ENCODE measurements at places on chromosomes 2 and 18.

DNA sequence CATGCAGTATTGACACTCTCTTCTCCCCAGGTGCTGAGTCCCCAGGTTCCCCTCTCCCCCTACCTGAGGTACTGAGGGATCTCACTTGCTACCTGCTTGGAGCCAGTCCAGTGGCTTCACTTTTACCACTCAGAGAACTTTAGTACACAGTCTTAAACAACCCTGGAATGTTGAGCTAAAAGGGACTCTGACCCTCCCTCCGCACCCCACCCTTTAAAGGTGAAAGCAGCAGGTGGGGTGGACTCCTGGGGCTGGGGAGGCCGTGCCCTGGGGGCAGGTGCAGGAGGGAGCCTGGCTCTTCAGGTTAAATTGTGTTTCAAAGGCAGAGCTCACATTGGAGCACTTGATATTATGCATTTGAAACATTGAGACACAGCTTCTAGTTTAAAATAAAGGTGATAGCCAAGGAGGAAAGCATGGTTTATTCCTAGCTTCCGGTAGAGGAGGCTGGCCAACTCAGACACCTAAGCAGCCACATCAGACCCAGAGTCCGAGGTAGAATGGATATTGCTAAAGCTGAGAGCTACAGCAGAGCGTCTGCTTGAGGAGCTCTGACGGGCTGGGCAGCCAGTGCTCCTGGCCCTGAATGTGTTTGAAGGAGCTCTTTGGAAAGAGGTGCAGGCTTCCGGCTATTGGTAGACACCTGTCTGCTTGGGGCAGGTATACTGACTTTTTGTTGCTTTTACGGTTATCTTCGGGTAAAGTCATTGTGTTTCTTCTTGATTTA, 196.4 kb downstream of the AGAP1 start:
- no peak for DNase-seq

DNA sequence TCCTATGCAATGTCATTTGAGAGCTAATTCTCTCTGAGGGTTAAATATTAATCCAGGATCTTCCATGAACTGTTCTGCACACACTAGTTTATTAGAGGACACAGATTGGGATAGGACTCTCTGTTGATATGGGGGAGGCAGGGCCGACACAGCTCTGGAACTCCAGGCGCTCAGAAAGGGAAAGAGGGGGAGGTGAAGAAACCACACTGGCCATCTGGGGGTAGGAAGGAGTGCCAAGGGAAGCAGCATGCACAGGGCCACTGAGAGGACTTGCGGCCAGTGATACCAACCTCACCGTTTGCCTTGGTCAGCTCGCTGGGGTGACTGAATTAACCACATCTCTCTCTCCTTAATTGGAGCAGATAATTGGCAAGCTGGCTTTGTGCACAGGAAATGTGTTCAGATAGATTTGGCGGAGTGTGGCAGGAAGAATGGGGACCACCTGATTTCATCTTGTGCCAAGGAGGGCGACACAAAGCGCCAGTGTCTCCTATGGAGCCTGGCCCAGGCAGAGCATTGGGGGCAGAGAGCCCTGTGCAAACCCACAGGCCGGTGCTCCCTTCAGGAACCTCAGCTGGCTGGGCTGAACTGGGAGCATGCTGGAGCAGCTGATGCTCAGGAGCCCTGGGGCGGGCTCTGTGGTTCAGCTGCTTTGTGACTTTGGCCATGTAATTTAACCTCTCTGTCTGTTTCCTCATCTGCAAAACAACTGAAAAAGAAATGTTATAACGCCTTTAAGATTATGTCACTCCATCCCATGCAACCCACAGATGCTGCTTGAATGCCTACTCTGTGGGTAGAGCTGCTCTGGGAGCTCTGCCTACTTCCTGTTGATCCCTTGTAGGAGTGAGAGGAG, 114.7 kb upstream of the STON1 start:
- no peak for DNase-seq

GRCh38 chr2:11013196-11013595, 101.5 kb downstream of the KCNF1 start:
- no peak for DNase-seq

GRCh38 chr18:65919018-65919417, 168.2 kb downstream of the CDH7 start:
- no peak for DNase-seq

- no peak for DNase-seq
Observed at GRCh38 chr2:44168681-44169154, at the start of gene PPM1B. PPM1B (plus strand) TSS chr2:44168875; CDS start chr2:44201200, 32,325 bp downstream.

- DNase-seq = no peak
Observed at GRCh38 chr18:906416-907114, 1.9 kb downstream of the ADCYAP1 start.

GRCh38 chr18:44911773-44912172, 231.1 kb downstream of the SETBP1 start:
- DNase-seq = no peak

DNA sequence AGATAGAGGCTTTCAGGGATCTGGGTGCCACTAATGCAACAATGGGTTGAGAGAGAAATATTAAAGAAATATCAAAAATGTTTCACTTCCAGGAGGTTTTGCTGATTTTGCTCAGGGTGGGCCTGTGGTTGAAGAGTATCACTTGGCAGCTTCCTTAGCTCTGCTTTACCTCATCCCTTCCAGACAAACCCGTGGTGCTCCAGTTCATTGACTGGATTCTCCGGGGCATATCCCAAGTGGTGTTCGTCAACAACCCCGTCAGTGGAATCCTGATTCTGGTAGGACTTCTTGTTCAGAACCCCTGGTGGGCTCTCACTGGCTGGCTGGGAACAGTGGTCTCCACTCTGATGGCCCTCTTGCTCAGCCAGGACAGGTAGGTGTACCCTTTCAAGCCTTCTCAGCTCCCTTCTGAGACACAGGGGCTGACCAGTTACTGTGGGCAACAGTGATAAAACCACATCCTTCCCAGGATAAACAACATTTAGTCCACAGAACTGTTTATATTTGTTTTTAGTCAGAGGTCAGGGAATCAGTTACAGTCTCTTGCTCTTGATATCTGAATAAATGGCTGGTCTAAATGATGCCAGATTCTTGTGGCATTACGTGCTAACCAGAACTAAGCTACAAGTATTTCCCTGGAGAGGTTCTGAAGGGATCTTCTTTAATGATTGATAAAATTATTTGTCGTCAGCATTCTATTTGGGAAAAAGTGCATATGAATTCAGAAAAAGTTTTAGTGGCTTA, 7.0 kb downstream of the SLC14A1 start:
- no peak for DNase-seq

- no peak for DNase-seq
Observed at GRCh38 chr2:135931776-135932443, 53.5 kb downstream of the DARS1 start.

GRCh38 chr2:186737732-186738508, 44.1 kb downstream of the FAM171B start:
- no peak for DNase-seq

- DNase-seq = no peak
Observed at GRCh38 chr2:95350368-95350767, 52.1 kb upstream of the FAHD2A start.

DNA sequence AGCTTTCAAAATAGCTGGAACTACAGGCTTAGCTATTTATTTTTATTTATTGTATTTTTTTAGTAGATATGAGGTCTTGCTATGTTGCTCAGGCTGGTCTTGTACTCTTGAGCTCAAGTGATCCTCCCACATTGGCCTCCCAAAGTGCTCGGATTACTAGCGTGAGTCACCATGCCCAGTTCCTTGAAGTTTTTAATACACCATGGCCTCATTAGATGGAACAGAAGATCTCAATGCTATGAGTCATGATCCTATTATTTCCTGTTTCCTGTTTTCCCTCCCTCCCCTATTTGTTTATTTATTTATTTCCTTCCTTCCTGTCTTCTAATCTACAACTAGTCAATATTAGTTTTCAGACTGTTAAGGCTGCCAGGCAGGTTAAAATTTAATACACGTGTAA, 309.0 kb downstream of the CMPK2 start:
- peak; percentile 54 for DNase-seq

DNA sequence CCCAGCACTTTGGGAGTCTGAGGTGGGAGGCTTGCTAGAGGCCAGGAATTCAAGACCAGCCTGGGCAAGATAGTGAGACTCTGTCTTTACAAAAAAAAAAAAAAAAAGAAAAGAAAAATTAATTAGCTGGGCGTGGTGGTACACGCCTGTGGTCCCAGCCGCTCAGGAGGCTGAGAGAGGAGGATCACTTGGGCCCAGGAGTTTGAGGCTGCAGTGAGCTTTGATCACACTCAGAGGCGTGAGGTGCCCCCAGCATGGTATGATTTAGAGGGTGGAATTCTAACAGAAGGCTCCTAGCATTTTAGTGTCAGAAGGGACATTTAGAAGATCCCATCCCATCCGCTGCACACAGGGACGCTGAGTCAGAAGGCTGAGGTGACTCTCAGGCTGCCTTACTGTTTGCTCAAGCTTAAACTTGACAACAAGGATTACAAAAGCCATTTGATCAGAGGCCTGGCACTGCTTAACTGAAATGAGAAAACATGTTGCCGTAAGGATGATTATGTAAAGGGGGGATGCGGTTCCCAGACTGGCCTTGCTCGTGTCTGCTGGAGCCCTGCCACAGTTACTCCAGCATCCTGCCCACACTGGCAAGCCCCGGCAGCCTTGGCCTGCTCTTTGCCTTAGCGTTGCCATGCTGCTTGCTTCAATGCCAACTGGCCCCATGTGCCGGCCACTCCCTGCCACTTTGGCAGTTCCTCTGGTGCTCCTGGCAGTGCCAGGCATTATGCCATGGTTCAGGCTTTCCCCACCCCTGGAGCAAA, 45.6 kb upstream of the SLC1A4 start:
- peak; percentile 82 for DNase-seq

DNA sequence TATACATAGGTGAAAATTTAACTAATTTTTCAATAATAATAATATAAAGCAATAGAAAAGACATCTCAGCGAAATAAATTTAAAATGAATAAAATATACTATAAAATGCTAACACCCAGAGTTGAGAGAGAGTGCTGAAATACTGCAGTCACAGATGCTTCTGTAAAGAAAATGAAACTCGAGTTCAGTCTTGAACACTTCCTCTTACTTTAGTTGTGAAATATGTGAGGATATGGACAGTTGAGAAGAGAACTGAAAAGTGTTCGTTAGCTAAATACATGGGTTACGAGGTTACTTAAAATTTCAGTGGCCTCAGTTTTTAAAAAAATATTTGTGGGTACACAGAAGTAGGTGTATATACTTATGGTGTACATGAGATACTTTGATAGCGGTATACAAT, 106.8 kb downstream of the DNAH7 start:
- DNase-seq = no peak

GRCh38 chr2:10529611-10530010, 81.5 kb upstream of the ODC1 start:
- DNase-seq = no peak

DNA sequence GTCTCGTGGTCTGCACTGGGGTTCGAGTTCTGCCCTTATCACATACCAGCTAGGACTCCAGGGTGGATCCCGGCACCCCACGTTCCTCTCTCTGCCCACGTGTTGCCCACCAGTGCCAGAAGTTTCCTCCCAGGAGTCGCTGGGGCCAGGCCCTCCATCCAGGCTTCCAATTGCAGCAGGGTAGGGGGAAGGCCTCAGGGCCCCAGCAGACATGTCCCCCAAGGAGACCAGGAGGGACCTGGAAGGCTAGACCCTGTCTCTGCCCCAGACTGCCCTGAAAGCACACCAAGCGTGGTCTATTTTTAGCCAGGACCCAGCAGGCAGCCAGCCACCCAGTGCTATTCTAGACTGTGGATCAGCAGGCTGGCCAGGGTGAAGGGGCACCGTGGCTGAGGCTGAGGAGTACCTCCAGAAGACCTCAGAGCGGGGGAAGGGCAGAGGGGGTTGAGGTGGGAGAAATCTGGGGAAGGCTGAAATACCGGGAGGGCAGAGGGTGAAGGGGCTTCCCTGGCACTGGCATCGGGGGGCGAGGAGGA, 18.8 kb upstream of the TNS1 start:
- no peak for DNase-seq

DNA sequence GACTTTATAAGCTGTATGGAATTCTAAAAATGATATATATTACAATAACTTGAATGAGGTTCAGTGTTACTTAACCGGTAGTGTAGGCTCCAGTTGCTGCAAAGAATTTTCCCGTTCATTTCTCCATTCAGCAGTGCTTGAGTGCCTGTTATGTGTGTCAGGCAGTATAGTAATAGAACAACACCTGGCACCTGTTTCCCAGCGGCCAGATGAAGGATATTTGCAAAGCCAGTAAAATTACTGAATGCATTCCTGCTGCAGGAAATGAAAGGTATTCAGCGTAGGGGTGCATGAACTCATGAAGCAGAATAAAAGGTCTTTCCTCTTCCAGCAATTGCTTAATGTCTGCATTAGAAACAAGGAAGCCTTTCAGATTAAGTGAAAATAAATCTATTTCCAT, 18.8 kb downstream of the YPEL5 start:
- DNase-seq = no peak

DNA sequence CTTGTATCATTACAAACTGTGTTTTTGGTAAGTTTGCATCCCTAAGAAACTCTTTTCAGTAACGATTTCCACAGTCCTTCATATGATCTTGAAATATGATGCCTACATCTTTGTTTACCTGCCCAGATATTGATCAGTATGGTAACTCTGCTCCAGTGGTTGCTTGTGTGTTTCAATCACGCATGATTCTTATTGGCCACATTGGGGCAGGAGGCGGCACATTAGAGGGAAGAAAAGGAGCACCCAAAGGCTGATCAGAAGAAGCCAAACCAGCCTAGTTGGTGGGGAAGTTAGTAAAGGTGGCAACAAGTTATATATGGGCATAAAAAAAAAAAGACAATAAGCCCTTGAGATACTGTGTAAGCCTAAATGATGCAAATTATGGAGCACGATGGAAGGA, 158.9 kb downstream of the RHBDD1 start:
- no peak for DNase-seq

DNA sequence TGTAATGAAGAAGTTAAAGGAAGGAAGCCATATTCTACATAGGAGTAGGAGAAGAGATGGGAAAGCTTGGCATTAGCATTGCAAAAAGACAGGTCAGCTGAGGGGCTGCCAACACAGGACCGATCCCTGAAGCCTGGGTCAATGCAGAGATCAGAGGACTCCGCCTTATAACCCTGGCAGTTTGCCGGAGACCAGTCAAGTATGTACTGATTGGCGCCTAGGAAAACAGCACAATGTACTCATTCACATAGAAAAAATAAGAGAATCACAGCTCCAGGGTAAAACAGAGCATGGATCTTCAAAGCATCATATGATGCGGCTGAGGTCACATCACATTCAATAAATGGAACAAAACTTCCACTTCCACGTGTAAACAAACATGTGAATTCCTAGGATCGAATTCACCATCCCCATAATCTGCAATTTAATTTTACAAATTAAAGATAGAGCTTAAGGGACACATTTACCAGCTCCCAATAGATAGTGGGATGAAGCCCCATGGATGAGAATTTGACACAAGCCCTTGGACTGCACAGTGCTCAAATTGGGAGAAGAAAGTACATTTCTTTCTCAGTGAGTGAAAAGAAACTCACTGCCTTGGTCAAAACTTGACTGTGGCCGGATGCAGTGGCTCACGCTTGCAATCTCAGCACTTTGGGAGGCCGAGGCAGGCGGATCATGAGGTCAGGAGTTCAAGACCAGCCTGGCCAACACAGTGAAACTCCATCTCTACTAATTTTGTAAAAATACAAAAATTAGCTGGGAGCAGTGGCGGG, 135.0 kb upstream of the KLHL14 start:
- DNase-seq = no peak

GRCh38 chr2:239275847-239276831, 124.7 kb downstream of the HDAC4 start:
- DNase-seq = no peak

Data from epithelial cell of prostate (primary cell).